Muscle of leg (tissue), 16 donors: ENCODE measurements at places on chromosomes 6 and 20. TPM values are rescaled to one million over a fixed set of nuclear protein-coding genes. Genes with fewer than 3 reads are reported as not detected.
A peak's percentile ranks its signal among the peaks of the same experiment; 100 is the strongest.

DNA sequence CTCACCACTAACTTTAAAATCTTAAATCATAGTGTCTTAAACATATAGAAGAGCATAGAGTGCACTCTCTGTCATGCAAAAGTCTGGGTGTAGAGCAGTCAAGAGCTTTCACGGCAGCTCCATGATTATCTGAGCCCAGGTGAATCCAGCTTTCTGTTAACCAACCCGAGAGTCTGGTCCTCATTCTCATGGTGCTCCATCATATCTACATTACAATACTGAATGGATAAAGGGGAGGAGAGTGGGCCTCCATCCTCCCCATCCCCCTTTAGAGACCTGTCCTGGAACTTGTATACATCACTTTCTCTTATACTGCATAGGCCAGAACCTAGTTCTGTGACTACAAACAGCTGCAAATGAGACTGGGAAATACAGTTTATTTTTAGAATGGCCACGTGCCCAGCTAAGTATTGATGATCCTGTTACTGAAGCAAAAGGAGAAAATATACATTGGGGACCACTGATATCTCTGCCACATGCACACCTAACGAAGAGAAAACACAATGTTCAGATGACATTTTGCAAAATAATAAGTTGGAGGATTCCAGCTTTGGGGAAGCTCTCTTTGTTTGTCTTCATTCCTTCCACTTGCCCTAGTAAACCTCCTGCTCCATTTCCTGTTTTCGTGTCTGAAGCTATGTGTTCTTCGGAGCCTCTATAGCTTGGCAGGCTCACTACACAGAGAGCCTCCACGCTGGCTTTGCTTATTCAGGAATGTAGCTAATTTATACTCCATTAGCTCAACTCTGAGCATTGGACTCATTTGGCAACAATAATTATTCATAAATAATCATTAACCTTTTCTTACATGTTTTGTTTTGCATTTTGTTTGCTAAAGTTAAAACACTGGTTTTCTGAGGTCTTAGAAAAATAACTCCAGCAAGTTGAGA, 110.1 kb downstream of the IYD start:
- H3K27ac ChIP-seq = peak overlapping the region; percentile 77
- H3K27me3 ChIP-seq = no peaks in the 10 kb centered on the region
- no peaks in the 10 kb centered on the region for H3K36me3 ChIP-seq
- H3K4me3 ChIP-seq = no peak overlapping the region
- DNase-seq = peak; percentile 95

DNA sequence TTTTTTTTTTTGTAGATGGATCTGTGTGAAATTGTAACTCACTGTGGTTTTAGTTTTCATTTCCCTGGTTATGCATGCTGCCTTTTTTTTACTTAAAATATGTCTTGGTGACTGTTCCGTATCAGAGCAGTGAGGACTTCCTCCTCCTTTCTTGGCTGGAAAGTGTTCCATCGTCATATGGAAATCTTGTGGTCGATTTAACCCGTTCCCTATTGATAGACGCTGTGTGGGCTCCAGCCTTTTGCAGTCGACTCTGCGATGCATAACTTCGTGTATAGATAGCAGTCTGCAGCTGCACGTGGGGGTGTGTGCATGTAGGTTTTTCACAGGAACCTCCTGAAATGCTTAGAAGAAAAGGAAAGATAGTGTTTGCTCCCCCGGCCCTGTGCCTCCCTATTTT, 28.1 kb upstream of the PNPLA1 start:
- DNase-seq = peak; percentile 69
- peaks cover 11% of the 10 kb centered on the region for H3K4me1 ChIP-seq
- no peak overlapping the region for H3K27ac ChIP-seq
- peaks cover 3% of the 10 kb centered on the region for H3K27me3 ChIP-seq

Gene CLPSL1
- not detected for polyA plus RNA-seq

DNA sequence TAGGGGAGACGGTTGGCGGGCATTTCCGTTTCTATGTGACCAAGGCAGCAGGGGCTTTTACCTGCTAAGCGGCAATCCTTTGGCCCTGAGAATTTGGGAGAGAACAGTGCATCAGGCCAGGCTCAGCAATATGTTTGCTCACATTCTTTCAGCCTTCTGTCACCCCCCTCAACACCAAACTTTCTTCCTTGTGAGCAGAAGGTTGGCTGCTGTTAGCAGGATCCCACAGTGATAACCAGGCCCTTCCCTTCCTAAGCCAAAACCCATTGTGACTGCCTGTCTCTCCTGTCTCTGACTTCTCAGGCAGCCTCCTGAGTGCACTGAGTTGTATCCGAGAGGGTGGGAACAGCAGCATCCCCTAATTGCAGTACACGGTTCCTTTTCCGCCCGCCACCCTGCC, 43.7 kb downstream of the STK35 start:
- no peak for DNase-seq
- H3K36me3 ChIP-seq = peaks cover 19% of the 10 kb centered on the region
- H3K27ac ChIP-seq = no peak overlapping the region
- peaks cover 2% of the 10 kb centered on the region for H3K4me1 ChIP-seq

GRCh38 chr6:40516429-40516828, 70.7 kb downstream of the LRFN2 start:
- no peak overlapping the region for H3K4me3 ChIP-seq
- H3K27me3 ChIP-seq = peaks cover 4% of the 10 kb centered on the region
- DNase-seq = no peak
- H3K36me3 ChIP-seq = no peaks in the 10 kb centered on the region
- no peak overlapping the region for H3K27ac ChIP-seq
- H3K4me1 ChIP-seq = peaks cover 4% of the 10 kb centered on the region

GRCh38 chr6:20217891-20218290, 5.6 kb upstream of the MBOAT1 start:
- peak; percentile 53 for DNase-seq
- H3K4me1 ChIP-seq = peaks cover 8% of the 10 kb centered on the region
- no peak overlapping the region for H3K4me3 ChIP-seq
- no peaks in the 10 kb centered on the region for H3K27me3 ChIP-seq
- no peaks in the 10 kb centered on the region for H3K36me3 ChIP-seq
- no peak overlapping the region for H3K27ac ChIP-seq

- H3K27me3 ChIP-seq = peaks cover 2% of the 10 kb centered on the region
- H3K27ac ChIP-seq = no peak overlapping the region
- H3K4me3 ChIP-seq = no peak overlapping the region
- no peak for DNase-seq
- H3K4me1 ChIP-seq = no peaks in the 10 kb centered on the region
Observed at GRCh38 chr6:159079367-159079766, 34.6 kb upstream of the TAGAP start.

DNA sequence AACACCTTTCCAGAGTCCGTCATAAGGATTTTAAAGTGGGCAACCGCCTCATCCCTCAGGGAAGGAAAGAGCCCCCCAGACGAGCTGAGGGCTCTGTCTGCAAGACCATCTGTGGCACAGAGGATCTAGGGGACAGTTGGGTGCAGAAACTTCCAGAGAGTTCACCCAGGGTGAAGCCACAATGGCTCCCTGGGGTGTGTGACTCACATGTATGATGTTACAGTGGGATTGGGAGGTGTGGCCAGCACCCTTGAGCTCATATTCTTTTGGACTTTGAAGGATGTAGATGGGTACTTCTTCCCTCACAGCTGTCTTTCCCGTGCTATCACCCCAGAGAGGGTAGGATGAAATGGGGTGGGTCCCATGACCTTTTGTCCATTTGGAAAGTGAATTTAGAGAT, 95.5 kb downstream of the NCR2 start:
- H3K4me1 ChIP-seq = peaks cover 35% of the 10 kb centered on the region
- H3K27ac ChIP-seq = no peak overlapping the region
- H3K27me3 ChIP-seq = peaks cover 57% of the 10 kb centered on the region
- DNase-seq = no peak

Gene FLRT3
- 5.7 TPM for polyA plus RNA-seq

Gene NKX2-2
- polyA plus RNA-seq = 0.15 TPM

DNA sequence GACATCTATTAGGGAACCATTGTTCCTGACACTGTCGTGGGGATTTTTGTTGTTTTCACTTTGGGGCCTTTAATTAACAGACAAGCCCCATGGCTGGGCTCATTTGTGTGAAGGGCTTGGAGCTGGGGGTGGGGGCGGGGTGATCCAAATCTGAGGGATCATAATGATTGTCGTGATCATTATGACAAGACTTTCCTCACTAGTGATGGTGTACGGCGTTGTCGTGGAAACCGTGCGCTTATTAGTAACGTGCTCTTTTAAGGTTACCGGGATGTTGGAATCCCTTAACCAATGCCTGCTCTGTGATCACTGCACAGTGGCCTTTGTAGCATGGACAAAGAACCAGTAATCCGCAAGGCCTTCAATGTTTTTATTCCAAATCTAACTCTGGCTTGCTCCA, 18.6 kb downstream of the PDYN start:
- H3K27ac ChIP-seq = no peak overlapping the region
- DNase-seq = no peak
- no peaks in the 10 kb centered on the region for H3K36me3 ChIP-seq
- H3K4me1 ChIP-seq = no peaks in the 10 kb centered on the region
- H3K4me3 ChIP-seq = no peak overlapping the region

GRCh38 chr6:80959034-80959433, 793.4 kb downstream of the TENT5A start:
- H3K27ac ChIP-seq = no peak overlapping the region
- H3K27me3 ChIP-seq = no peaks in the 10 kb centered on the region
- DNase-seq = peak; percentile 40
- no peaks in the 10 kb centered on the region for H3K36me3 ChIP-seq

Gene CRISP3
- 0.28 TPM for polyA plus RNA-seq

DNA sequence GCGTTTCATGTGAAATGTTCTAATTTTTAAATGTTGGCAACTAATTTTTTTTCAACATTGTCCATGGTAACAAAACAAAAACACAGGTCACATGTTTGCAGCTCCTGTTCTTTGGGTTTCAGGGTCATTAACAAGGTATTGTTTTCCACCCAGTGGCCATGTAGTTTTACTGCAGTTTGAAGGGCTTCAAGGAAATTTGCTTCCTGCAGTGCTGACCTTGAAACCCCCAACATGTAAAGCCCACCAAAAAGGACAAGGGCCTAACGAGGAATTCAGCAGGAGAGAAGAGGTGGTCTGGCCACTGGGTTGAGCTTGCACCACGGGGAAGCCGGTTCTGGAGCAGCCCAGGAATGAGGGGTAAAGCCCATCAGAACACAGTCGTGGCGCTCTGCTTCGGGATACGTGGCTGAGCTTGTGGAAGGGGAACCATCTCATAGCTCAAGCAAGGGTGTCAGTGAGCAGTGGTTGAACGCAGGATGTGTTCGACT, 13.9 kb upstream of the KLHL31 start:
- DNase-seq = peak; percentile 36
- H3K4me3 ChIP-seq = no peak overlapping the region
- peaks cover 3% of the 10 kb centered on the region for H3K4me1 ChIP-seq
- H3K27me3 ChIP-seq = no peaks in the 10 kb centered on the region
- no peaks in the 10 kb centered on the region for H3K36me3 ChIP-seq

Gene PPDPF
- polyA plus RNA-seq = 186 TPM

Gene TSBP1
- not detected for polyA plus RNA-seq
